Stimulated activated CD4-positive, alpha-beta T cell treated with anti-CD3 and anti-CD28 coated beads, Interleukin-1b, Interleukin-23, amount 100 ng/mL, for 1 hour (primary cell): ENCODE measurements at places on chromosomes 4 and X.

GRCh38 chr4:47972181-47972580, 44.3 kb downstream of the CNGA1 start:
- DNase-seq = no peak

DNA sequence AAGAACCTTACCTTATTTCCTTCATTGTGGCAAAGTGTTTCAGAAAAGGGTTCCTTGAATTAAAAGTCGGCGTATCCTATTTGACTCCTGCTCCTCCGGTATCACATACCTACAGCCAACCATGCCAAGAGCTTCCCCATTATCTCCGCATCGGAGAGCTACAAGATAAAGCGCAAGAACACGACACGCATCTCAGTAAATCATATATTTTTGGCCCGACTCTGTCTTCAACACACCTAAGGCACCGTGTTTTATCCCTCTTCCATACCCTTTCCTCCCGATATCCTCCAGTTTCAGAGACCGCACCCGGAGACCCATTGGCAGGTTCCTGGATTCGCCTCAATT, 497 bp upstream of the THAP9 start:
- DNase-seq = no peak

DNA sequence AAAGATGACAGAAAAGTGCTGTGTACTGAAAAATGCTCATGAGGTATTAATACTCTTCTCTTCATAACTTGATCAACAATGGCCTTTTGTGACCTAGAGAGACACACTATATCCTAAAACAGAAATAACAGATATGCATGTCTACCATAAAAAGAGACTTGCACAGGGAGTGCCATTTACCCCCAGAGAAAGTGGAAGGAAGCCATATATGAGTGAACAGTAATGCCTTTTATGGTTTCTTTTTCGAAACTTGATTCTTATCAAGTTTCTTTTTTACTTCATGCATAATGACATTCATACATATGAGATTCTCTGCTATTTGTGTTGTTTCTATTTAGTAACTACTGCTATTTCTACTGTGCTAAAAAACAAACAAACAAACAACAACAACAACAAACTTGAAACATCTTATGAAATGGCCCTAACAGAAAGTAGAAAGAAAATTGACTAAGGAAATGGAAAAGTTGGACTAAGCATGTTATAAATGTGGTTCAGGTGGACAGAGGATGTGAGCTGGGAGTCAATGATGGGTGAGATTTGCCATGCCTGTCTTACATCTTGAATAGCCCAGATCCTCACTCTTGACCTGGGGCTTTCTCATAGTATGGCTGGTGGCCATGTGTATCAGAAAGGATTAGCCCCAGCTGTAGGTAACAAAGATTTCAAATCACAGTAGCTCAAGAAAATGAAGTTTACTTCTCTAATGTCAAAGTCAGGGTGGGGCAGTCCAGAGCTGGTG, 43.8 kb downstream of the GEMIN8 start:
- DNase-seq = no peak

GRCh38 chrX:8607326-8607725, 124.6 kb downstream of the ANOS1 start:
- DNase-seq = no peak

DNA sequence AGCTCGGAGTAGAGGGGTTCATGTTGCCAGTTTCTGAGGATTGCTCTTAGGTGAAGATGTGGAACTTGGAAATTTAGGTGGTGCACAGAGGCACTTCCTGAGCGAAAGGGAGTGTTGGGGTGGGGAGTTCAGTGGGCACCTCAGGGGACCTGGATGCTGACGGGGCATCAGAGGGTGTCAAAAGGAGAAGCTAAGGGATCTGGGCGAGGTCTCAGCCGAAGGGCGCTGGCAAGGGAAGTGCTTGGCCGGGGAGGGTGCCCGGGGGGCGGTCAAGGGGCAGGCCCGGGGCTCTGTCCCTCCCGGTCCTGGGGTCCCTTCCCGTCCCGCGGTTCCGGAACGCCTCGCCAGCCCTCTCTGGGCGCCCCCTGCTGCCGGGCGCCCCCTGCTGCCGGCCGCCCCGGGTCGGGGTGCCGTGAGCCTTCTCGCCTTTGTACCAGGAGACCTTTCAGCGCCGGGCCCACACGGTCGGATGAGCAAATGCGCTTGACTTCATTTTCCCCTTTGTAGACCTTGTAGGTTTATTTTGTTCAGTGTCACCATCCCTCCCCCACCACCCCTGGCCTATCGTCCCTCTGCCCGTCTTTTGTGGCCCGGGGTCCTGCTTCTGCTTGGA, 3.0 kb upstream of the PHOX2B start:
- no peak for DNase-seq

- no peak for DNase-seq
Observed at GRCh38 chr4:118760493-118760892, 75.3 kb downstream of the METTL14 start.

- DNase-seq = no peak
Observed at GRCh38 chrX:148466292-148466691, 34.1 kb upstream of the AFF2 start.

GRCh38 chrX:11100281-11101035, 10.7 kb upstream of the HCCS start:
- no peak for DNase-seq

DNA sequence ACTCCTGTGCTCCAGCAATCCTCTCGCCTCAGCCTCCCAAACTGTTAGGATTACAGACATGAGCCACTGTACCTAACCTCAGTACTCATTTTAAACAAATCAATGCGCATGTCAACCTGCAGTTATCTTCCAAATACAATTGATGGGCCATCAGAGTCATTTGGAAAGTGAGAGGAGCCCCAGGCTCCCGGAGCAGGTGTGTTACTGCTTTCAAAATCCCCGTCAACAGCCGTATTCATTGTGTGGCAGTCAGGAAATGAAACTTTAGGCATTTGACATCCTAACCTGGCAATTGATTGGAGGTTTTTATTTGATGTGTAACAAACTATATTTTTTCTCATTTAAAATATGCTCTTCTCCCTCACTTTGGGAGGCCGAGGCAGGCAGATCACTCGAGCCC, 623.6 kb upstream of the TENM3 start:
- DNase-seq = no peak
